ENCODE measurements at places on chromosomes 2 and 18.

DNA sequence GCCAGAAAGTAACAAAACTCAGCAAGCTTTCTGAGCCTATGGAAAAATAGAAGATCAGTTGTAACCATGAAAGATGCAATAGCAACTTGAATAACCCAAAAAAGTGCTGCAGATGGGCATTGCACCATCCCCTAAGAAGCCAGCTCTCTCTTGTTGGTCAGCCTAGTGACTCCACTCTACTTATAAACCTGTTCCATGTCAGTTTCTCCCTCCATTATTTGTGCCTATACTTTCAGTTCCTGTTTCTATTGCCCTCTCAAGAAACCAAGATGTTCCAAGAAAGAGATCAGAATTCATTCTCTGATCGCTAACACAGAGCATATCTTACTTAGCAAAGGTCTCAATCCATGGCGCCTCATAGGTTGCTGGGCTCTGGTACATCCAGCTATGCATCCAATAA is 170.3 kb upstream of the MAP2 start:
- no peak for DNase-seq

DNA sequence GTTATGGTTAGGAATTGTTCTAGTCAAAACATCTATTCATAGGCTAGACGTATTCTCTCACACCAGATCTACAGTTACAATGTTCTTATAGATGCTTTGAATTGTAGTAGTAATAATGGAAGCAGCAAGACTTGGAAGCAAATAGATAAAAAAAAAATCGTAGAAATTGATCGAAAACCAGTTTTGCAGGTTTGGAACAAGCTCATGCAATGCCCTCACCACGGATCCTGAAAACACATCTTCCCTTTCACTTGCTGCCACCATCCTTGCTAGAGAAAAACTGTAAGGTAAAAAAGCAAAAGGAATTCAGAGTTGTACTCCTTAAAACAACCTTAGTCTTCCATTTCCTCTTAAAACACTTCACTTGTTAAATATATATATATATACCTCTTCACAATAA is 4.4 kb downstream of the SULT1C4 start:
- DNase-seq = no peak

GRCh38 chr18:62164855-62165487 is 21.9 kb downstream of the PIGN start:
- no peak for DNase-seq

GRCh38 chr18:79290876-79291275 is 104.9 kb upstream of the NFATC1 start:
- DNase-seq = no peak

- DNase-seq = no peak
These were observed 544.9 kb upstream of the SETBP1 start for GRCh38 chr18:44135741-44136140.

- DNase-seq = no peak
These were observed 111.4 kb downstream of the SPP2 start for GRCh38 chr2:234161932-234162331.

GRCh38 chr2:67186326-67186725 is 210.8 kb upstream of the ETAA1 start:
- no peak for DNase-seq

DNA sequence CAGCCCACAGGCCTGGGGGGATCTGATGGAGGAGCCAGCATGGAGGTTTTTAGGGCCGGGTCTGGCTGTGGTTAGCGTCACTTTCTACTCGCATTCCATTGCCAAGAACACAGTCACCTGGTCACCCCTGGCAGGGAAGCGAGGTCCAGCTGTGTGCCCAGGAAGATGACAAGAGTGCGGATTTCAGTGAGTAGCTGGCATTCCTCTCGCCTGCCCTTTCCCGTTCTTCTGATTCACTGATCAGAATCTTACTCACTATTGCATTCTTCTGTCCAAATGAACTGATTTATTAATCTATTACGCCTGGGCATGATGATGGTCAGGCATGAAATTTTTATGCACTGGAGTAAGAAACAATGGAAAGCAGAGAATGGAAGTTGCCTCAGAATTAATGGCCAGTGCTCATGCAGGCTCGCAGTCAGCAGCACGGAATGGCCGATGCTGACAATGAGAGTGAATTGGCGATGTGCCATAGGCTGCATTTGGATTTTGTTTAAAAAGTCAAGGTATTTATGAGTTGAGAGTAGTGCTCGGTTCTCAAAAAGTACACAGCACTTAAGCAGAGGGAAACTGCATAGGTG is 76.4 kb upstream of the MGAT5 start:
- no peak for DNase-seq

DNA sequence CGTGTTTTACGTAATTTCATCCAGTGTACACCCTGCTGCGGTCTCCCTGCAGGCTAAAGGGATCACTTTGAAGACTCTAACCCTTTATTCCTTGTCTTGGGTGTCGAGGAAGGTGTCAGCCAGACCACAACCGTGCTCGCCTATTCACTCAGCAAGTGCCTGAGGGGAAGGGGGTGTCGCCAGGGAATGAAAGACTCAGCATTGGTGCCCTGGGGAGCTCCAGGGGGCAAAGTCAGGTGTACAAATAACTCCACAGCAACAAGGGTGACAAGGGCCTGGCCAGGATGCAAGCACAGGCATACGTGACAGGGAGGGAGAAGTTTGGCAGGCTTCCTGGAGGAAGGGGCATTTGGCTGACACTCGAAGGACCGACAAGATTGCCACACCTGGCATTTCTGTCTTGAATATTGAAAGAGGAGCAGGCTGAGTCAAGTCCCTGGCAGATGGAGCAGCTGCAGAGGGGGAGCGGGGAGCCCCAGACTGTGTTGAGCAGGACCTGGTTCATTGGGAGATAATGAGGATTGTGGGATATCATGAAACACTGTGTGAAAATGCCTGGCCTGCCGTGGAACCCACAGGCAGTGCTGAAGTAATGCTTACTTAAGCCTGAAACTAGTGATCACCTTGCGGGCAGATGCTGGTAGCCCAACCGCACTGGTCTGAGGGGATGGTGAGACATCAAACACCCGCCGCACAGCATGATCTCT is 93.9 kb downstream of the RHOB start:
- no peak for DNase-seq

GRCh38 chr2:118044854-118045253 is 31.0 kb upstream of the CCDC93 start:
- DNase-seq = no peak

DNA sequence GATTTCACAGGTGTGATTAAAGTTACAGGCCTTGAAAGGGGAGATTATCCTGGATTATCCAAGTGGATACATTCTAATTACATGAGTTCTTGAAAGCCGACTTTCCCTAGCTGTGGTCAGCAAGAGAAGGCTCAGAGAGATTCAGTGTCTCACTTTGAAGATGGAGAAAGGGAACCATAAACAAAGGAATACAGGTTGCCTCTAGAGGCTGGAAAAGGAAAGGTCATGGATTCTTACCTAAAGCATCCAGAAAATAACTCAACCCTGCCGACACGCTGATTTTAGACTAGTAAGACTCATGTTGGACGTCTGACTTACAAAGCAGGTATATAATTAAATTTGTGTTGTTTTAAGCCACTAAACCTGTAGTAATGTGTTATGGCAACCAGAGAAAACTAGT is 1095.7 kb upstream of the ZEB2 start:
- DNase-seq = no peak

GRCh38 chr2:137252934-137253333 is 487.6 kb downstream of the THSD7B start:
- no peak for DNase-seq

DNA sequence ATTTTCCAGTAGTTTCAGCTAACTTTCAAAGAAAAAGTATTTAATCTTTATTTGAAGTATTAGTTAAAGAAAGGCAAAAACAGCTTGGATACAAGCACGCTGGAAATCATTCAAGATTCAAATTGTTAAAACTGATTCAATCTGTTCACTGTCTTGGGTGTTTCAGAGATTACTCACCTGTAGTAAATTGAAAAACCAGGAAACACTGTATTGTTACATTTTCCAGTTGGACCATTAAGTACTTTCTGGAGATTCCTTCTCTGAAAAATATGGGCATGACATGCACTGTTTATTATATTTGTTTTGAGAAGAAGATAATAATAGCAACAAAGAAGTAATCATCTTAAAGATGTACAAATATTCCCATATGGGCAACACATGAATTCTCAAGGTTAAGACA is 196.1 kb downstream of the UBE2E3 start:
- no peak for DNase-seq

DNA sequence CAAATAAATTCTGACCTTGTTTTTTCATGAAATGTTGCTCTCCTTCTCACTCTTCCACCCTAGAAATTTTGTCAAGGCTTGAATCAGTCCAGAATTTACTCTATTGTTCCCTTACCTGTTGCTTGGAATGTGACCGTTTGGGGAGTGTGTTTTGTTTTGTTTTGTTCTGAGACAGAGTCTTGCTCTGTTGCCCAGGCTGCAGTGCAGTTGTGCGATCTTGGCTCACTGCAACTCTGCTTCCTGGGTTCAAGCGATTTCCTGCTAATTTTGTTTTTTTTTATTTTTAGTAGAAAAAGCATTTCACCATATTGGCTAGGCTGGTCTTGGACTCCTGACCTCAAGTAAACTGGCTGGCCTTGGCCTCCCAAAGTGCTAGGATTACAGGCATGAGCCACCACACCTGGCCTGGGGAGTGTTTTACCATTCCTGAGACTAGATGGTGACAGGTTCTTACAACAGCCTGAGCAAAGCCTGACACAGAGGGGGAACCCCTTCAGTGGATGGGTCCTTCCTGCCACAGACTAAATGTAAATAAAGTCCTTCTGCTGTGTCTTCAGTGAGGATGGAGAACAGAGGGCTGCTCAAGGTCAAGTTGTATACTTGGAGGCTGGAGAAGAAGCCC is 52.0 kb downstream of the HAUS1 start:
- no peak for DNase-seq

DNA sequence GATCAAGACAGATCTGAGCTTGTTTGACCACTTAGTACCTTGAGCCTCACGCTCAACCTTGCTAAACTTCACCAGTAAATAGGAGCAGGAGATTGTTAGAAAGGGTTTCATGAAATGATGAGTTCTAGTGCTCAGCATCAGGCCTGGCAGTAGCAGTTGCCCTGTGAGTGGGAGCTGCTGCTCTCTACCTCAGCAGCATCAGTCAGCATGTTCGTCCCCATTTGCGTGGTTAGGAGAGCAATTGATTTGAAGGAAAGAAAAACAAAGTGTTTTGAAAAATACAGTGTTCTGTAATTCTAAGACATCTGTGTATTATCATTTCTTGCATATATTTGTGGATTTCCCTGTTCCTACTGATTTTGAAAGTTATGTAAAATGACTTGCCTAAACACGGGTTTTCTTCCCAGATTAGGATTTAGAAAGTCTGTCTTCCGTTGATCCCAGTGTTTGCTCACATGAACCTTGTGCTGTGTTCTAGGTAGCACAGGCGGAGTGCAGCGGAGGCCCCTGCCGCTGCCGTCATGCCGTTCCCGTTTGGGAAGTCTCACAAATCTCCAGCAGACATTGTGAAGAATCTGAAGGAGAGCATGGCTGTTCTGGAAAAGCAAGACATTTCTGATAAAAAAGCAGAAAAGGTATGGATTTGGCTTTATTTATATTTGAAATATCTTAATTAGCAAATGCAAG is 47.0 kb downstream of the CAB39 start:
- DNase-seq = no peak

GRCh38 chr2:65228263-65228750 is 676 bp downstream of the ACTR2 start:
- DNase-seq = no peak

GRCh38 chr2:178731300-178731699 is 75.9 kb downstream of the TTN start:
- no peak for DNase-seq

DNA sequence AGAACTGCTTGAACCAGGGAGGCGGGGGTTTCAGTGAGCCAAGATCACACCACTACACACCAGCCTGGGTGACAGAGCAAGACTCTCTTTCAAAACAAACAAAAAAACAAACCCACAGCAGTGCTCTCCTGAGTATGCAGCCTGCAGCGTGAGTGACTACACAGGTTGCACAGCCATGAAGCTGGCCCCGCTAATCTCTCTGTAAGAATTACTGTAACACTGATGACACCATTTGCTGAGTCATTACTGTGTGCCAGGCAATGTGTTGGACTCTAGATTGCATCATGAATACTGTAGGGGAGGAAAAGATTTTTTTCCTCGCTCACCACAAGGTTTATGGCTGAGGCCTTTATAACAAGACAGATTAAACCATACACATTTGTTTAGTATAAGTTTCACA is 118.6 kb upstream of the ATP8B1 start:
- no peak for DNase-seq

GRCh38 chr2:199446996-199447576 is 10.7 kb downstream of the SATB2 start:
- DNase-seq = no peak

GRCh38 chr2:239423551-239423950 is 22.7 kb upstream of the HDAC4 start:
- DNase-seq = no peak

GRCh38 chr2:191319186-191319585 is 74.0 kb downstream of the MYO1B start:
- DNase-seq = no peak

DNA sequence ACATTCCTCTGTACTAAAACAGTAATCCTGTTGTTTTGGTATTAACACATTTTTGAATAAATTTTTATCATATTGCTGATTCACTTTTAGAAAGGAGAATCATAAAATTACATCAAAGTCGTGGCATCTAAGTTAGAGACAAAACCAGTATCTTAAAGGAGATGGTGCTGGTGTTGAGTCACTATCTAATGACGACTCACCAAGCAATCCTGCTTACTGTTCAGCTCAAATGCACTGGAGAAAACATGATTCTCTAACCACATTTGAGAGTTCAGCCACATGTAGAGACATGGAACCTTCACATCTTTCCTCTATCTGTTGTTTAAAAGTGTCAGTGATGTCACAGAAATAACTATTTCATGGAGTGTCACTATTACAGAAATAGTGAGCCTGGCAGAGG is 473.8 kb downstream of the TGIF1 start:
- DNase-seq = no peak

DNA sequence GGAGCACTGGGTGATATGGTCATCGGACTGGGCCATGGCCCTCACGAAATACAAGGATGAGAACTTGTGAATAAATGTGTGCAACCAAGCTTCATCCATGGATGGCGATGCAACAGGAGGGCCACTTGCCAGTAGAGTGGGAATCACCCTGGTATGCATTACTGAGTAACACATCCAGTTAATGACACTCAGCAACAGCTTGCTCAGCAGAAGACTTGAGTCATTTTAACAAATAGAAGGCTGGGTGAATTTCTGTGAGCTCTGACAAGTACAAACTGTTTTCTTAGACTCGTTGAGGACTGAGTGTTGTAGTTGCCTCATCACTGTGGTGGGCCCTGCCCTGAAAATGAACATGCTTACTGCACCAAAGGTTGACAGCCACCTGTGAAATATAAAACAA is 221.6 kb downstream of the NCKAP5 start:
- no peak for DNase-seq

DNA sequence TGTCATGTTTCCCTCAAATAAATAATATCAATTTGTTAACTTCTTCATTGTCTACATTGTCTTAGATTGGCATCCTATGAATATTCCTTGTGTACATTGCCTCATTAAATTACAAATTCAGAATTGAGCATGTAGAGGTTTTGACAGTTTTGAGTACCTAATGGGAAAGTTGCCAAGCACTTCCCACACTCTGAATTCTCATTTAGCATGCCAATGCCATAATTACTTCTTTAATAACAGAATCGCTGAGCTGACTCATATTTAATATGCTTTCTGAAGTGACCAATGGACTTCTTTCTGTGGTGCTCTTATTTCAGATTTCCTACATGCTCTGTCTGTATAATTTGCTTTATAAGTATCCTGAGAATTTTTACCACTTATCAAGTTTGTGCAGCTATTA is 114.4 kb upstream of the NOL4 start:
- no peak for DNase-seq
